Fibroblast of mammary gland (primary cell): ENCODE measurements at places on chromosomes 6 and 20.
A peak's percentile ranks its signal among the peaks of the same experiment; 100 is the strongest.

- DNase-seq: no peak
These were observed 4.3 kb downstream of the KCNQ5 start for GRCh38 chr6:72626126-72626525.

DNA sequence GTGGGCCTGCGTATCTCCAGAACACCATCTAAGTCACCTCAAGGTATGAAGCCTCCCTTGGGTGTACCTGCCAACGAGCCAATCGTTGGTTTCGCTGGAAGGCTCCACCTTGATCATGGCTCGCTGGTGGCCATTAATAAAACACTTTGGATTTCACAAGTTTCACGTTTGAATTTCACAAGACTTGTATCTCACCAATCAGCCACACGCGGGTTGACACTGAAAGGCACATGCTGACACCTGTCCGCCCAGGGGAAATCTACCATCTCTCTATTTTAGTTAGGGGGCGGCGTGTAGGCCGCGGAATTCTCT, 586 bp upstream of the HMGA1 start:
- DNase-seq: peak; percentile 53

DNA sequence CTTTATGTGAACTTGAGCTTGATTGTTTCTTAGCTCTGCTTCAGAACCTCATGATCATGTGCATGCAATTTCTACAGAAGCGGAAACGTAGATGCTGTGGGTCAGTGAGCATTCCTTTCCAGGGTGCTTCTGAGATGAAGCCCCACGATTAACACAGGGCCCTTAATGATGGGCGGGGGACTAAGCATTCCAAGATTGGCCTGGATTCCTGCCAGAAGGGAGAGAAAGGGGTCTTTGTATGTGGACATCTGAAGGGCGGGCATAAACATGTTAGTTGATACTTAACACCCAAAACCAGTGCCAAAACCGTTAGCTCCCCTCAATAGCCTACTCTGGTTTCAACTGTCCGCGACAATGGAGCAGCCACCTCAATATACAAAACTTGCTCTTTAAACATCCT, 46.9 kb upstream of the POU3F2 start:
- DNase-seq: no peak

- peak; percentile 48 for DNase-seq
These were observed 46.9 kb upstream of the NRSN1 start for GRCh38 chr6:24079076-24079475.

GRCh38 chr20:62624719-62625453, 17.4 kb upstream of the SLCO4A1 start:
- no peak for DNase-seq

GRCh38 chr20:3795511-3796468, at the start of gene CDC25B:
TSS of gene CDC25B (plus strand) at chr20:3796310. CDS start at chr20:3796532, 222 bp downstream.
- peak; percentile 91 for DNase-seq

DNA sequence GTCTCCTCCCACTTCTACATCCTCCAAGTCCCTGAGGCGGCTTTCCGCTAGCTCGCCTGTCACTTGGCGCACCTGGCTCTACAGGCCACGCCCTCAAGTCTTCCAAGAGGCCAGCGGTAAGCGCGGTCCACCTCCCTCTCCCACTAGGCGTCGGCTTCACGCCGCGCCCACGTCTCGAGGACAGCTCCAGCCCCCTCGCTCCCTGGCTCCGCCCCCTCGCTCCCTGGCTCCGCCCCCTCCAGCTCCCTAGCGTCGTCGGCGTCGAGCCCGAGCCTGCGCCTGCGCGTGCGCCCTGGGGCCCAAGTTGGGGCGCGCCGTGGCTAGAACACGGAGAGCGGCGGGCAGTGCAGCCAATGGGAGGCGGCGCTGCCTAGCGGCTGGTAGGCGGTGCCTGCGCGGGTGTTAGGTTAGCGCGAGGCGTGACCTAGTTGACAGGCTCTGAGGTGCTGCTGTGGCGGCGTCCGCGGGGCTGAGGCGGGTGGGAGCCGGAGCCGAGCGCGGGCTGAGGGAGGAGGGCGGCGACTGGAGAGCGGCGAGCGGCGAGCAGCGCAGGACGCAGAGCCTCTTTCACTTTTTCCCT, at the start of gene MACROD2:
Gene MACROD2, plus strand, starts transcription at position 431 of the 580 bp plus-strand sequence.
- peak; percentile 84 for DNase-seq

DNA sequence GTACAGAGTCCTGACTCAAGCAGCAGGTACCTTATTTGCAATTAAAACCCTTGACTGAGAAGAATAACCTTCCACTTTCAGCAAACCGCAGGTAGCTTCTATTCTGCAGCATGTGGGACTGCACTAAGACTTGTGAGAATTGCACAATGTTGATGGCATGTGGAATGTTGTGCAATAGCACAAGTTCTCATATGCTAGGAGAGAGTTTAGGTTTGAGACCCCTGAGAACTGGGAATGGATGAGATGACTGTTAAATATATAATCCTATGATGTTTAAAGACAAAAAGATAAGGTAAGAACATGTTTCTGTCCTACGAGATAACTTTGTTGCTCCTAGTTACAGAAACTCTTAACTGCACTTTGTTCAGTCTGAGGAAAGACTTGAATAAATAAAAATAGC, 194.6 kb downstream of the OTOR start:
- peak; percentile 10 for DNase-seq

- no peak for DNase-seq
These were observed 425.4 kb upstream of the RNF217 start for GRCh38 chr6:124536842-124537191.

DNA sequence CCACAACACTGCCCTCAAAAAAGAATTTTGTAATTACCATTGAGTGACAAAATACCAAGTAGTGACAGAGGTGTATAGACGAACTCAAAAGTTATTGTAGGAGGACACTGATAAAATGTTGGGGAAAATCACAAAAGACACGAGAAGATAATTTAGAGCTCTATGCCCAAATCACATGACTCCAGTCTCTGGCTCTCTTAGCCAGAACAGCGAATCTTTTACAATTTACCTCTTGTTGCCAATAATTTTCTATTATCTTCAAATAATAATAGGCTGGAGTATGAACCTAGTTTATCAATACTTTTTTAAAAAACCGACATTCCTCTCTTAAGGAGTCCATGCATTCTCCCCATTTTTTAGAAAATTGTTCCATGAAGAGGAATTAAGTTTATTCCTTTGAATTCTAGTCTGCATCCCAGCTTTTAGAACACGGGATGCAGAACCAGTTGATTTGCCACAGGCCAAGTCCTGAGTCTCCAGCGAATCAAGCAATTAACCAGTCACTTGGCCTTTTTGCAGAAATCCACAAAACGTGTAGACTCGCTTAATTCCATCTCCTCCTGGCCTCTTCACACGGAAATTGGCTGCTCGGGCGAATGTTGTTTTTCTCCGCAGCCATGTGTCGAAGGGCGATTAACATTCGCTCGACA, 507 bp upstream of the RIPPLY2 start:
- no peak for DNase-seq

- DNase-seq: no peak
These were observed 157.9 kb downstream of the LY86 start for GRCh38 chr6:6746333-6746969.
